ENCODE measurements at places on chromosomes 4 and X.

- no peak for DNase-seq
Measured at GRCh38 chrX:86930419-86930818, 587.2 kb upstream of the KLHL4 start.

DNA sequence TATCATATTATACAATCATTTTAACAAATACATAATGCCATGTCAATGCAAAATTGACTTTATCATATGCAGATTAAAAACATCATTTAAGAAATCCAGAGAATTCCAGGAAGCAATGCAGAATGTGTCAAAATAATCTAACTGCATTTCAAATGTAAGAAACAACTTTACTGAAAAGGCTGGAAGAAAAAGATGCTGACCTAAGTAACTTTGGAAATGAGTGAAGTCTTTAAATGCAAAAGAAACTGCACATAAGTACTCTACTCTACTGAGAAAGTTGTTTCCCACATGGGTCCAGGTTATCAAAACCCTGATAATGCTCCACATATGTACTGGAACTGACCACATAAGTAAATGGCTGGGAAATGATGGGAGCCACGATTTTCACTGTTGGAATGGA lies 149.9 kb downstream of the EVC2 start:
- DNase-seq = no peak

DNA sequence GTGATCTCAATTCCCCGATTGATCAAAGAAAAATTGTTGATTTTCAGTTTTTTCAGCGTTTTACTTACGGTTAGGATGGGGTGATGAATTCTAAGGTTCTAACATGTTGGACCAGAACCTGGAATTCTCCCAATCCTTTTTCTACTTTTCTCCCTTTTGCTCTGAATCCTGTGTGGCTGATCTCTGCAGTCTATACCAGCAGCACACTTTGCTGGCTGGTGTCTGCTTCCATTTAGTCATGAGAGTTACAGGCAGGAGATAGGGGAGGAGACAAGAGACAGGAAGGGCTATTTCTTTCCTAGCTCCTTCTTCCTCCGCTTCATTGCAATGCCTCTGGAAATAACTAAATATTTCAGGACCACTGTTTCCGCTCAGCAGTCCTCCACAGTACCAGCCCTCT lies 623.9 kb downstream of the CENPC start:
- DNase-seq = no peak

DNA sequence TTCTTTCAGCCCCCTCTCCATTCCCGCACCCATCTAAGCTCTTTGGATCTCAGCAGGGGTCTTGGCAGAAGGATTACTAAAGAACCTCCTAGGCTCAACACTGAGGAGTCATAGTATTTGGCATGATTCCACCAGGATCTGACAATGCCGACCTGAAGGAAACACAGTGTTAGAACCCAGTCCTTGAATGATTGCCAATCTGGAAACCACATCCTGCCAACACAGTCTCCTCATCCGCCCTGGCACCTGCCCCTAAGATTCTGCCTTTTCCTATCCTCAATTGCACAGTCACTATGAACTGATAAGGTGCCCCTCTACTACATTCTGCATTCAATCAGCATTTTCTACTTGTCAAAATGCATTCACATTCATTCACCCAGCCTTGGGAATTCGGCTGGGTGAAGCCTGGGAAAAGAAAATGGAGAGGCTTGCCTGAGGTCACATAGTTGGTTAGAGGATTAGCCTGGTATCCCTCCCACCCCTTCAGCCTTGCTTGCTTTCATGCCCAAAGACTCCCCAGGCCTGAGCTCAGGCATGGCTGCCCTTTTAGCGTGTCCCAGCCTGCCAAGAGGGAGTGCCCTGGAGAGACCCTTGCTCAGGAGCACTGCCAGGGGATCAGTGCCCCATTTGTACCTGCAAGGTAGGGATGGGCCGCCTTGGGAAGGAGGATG lies 2.2 kb upstream of the CLDN2 start:
- DNase-seq = no peak

- no peak for DNase-seq
Measured at GRCh38 chrX:40152741-40153344, 55.1 kb upstream of the BCOR start.

DNA sequence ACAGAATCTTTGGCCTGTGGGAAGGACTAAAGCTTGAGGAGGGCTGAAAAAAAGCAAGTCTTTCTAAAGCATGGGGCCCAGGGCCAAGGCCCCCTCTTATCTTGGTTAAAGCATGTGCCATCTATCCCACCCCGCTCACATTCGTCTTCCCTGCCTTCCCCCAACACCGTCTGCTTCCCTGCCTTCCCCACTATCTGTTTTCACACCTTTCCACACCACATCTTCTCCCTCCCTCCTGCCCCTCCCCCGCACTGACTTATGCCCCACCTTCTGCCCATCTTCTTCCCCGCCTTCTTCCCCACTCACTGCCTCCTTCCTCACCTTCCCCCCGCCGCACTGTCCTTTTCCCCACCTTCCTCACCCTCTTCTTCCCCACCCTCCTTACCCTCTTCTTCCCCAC lies 890 bp upstream of the NAP1L5 start:
- DNase-seq = no peak

GRCh38 chr4:86959588-86960500 lies 25.0 kb downstream of the AFF1 start:
- DNase-seq = no peak

- no peak for DNase-seq
Measured at GRCh38 chr4:48636911-48637310, 143.2 kb downstream of the FRYL start.

DNA sequence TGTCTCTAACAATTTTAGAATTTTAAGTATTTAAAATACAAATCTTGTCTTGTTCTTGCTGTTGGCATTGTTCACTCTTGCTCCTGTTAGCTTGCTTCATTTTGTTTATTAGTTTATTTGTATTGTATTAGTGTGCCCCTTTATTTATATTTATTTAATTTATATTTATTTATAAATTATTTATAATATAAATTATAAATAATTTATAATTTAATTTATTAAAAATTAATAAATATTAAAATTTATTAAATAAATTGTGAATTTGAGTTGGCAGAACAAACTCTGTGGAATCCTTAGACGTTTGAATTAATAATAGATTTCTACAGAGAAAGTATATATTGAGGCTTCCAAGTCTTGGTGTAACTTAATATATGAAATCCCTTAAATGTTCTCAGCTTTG lies 331.4 kb downstream of the SPOCK3 start:
- no peak for DNase-seq

DNA sequence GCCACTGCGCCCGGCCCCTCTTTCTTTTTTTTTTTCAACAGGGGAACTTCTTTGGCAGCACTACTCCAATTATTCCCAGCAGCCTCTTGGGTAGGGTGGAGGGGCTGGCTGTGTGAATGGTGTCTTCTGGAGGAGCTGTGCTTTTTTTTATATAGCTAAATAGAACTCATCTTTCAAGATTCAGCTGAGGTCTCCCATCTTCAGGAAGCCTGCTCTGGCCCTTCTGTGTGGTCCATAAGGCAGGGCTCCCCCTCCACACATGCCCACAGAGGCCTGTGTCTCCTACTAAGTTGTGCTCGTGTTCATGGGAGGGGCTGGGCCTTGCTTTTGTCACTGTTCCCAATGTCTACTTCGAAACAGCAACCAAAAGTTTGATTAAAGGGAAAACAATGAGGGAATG lies 116.8 kb downstream of the AFAP1 start:
- no peak for DNase-seq

- DNase-seq = no peak
Measured at GRCh38 chr4:36349938-36350549, 68.6 kb downstream of the DTHD1 start.

DNA sequence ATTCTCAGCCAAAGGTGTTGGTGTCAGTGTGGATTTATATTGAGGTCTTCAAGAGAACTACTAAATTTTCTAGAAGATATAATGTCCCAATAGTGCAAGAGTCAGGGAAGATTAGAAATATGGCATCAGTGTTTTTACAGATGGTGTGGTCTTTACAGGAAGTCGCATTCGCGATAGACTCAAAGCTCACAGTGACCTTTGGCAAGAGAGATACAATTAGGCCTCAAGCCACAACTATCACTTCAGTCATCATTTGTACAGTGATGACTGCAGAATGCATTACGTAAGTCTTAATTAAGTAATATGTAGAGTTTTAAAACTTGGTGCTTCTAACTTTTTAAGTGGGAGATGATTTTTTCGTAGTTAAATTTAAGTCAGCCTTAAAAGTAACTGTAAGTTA lies 237.2 kb upstream of the FSTL5 start:
- no peak for DNase-seq

GRCh38 chrX:119604766-119605463 lies 1.3 kb downstream of the NKRF start:
- DNase-seq = no peak

DNA sequence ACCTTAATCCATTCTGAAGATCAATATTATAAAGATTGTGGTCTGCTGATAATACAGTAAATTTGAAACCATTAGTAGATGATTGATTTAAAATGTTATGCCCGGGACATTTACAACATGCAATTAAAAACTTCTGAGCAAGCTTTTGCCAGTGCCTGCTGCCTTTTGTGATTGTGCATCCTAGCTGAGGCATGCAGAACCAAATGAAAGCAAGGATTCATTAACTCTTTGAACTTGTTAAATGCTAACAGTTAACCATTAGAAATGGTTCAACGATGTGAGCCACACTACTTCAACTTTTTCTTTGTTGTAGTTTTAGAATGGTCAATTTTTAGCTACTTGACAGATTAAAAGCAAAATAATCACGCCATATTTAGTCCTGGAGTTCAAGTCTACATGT lies 51.1 kb downstream of the ZFP42 start:
- DNase-seq = no peak

DNA sequence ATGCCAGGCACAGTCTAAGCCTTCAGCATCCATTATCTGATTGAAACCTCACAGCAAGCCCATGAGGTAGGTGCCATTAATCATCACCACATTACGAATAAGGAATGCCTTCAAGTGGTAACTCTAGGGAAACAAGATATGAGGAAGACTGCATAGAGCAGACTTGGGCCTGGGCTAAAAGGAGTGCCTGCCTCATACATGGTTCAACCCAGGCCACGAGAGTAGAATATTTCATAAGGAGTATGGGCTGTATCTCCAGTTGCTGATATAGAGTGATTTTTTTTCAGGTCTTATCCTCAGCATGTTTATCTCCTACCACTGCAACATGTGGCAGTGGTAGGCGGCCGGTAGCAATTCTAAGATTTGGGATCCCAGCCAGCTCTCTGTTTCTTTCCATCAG lies 51.7 kb downstream of the ATP11C start:
- no peak for DNase-seq

DNA sequence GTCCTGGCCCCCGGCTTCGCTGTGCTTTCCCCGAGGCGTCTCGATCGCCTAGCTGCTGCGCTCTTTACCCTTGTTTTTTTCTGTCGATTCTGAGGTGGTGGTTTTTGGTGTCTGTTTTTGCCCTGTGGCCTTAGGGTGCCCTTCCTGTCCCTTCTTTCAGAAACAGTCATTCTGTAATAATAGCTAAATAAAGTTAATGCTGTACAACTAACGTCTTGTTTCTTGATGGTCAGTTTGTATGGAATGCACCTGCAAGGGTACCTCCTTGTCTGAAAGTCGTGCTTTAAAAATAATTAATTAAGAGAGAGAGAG lies 686 bp downstream of the FIP1L1 start:
- DNase-seq = no peak

DNA sequence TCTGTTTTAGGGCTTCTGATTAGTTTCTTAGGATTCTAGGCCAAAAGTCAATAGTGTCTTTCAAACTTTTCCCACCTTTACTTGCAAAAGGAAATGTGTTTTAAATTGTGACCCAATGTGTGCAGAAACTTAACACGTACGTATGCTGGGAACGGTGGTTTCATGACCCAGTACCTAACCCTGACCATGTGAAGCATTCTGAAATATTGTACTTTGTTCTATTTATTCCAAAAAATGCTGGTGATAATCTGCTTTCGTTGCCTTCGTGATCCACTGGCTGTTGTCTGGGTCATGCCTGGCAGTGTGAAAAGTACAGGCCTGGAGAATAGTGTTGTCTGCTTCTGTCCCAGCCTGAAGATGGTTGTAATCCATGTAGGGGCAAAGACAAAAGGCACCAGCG lies 26.7 kb upstream of the TADA2B start:
- no peak for DNase-seq

GRCh38 chr4:171565130-171565788 lies 247.9 kb upstream of the GALNTL6 start:
- no peak for DNase-seq

DNA sequence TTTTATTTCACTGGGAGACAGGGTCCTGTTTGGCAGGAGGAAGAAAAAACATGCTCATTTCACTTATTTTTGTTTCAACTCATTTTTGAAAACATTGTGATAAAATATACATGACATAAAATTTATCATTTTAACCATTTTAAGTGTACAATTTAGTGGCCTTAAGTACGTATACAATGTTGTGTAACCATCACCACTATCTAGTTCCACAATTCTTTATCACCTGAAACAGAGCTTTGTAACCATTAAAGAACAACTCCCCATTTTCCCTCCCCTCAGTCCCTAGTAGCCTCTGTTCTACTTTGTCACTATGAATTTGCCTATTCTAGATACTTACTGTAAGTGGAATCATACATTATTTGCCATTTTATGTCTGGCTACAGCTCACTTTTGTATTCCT lies 143.8 kb downstream of the GPAT3 start:
- no peak for DNase-seq

DNA sequence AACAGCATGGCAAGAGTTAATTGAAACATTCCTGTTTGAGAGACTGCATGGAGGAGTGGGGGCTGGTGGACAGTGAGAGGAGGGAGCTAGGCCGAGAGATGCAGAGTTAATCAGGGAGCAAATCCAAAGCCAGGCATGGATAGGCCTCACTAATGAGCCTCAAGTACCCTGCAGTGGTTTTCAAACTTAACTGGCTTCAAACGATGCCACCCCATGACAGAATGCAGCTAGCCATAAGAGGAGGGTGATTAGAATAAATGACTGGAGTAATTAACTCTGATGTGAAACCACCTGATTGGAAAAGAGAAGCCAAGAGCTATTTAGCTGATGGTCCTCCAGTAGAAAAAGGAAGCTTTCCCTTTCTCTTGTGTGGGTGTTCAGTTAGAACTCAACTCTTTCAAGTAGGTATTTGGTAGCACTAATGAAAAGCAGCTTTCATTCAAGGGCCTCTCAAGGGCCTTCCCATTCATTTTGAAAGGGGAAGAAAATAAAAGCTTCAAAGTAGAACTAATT lies 215.4 kb upstream of the MAB21L2 start:
- DNase-seq = peak; percentile 75

- no peak for DNase-seq
Measured at GRCh38 chrX:100484971-100485370, 74.9 kb upstream of the PCDH19 start.

GRCh38 chr4:42845586-42845985 lies 46.9 kb upstream of the GRXCR1 start:
- DNase-seq = no peak

GRCh38 chr4:54745031-54745770 lies 87.4 kb downstream of the KIT start:
- no peak for DNase-seq

- DNase-seq = no peak
Measured at GRCh38 chr4:176441594-176441993, 121.8 kb downstream of the SPCS3 start.

DNA sequence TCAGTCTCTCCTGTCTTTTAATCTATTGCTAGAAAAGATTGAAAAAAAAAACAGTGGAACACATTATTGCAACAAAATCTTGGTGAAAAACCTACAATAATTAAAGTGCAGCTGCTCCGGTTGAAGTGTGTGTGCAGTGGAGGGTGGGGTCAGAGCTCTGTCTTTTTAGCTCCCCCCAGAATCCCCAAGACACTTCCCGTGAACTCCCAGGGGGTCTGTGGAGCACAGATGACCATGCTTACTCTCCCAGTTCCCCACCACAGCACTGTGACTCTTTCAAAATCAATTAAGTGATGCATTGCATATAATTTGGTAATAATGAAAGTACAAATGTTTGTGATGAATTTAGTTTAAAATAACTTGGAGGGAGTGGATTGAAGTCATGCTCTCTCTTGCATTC lies 15.7 kb upstream of the SLC10A4 start:
- DNase-seq = no peak
